ENCODE measurements at places on chromosomes 4 and X.

DNA sequence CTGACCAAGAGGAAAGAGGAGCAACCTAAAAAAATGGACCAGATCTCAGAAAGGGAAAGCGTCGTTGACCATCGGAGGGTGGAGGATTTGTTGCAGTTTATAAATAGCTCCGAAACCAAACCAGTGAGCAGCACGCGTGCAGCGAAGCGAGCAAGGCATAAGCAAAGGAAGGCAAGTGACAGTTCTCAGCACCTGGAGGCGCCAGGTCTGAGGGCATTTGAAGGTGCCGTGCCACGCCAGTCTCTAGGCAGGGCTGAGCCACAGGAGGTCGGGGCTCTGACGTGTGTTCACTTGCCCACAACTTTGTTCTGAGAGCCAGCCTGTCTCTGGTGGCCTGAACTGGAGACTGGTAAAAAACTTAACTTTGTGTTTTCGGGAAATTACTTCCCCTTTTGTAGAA is 59.7 kb downstream of the TNIP2 start:
- DNase-seq: no peak

DNA sequence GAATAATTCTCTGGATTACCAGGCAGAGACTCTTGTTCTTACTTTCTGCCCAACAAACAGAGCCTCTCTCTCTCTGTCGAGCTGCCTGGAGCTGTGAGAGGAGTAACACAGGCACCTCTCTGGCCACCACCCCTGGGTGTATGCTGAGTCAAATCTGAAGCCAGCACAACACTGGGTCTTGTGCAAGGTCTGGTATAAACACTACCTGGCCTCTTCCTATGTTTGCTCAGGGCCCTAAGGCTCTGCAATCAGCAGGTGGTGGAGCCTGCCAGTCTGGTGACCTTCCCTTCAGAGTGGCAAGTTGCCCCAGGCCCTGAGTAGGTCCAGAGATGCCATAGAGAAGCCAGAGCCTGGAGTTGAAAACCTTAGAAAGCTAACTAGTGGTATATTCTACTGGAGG is 139.9 kb downstream of the CPXCR1 start:
- DNase-seq: no peak

- no peak for DNase-seq
These were observed 291.3 kb downstream of the PCDH10 start for GRCh38 chr4:133440404-133440803.

GRCh38 chr4:76659103-76659490 is 224.1 kb downstream of the SHROOM3 start:
- peak; percentile 55 for DNase-seq

GRCh38 chrX:29947225-29947624 is 268.1 kb upstream of the MAGEB2 start:
- DNase-seq: no peak

- no peak for DNase-seq
These were observed 388.9 kb downstream of the PPARGC1A start for GRCh38 chr4:23500894-23501449.

DNA sequence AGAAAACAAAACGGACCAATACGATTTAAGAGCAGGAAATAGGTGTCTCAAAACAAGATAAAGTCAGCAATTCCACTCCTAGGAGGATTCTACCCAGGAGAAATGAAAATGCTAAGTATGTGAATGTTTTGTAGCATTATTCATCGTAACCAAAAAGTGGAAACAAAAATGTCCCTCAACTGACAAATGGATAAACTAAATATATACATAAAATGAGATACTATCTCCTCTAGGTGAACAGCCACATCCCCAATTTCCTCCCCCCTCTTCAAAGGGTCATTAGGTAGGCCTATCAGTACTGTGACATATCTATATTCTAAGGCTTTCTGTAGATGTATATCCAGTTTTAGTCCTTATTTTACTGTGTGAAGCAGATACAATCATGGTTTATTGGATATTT is 18.0 kb downstream of the DDX3X start:
- peak; percentile 10 for DNase-seq

GRCh38 chr4:137274404-137274803 is 257.9 kb downstream of the PCDH18 start:
- DNase-seq: peak; percentile 38

DNA sequence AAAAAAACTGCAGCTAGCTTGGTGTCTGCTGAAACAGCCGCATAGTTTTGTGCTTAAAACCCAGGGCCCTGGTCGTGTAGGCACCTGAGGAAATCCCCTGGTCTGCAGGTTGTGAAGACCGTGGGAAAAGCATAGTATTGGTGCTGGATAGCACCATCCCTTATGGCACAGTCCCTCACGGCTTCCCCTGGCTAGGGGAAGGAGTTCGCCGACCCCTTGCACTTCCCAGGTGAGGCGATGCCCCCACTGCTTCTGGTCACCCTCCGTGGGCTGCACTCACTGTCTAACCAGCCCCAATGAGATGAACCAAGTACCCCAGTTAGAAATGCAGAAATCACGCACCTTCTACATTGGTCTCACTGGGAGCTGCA is 1105.1 kb downstream of the STPG2 start:
- DNase-seq: no peak

- peak; percentile 92 for DNase-seq
These were observed 74.4 kb downstream of the MTMR1 start for GRCh38 chrX:150767475-150768131.

GRCh38 chr4:139076016-139076744 is 60.6 kb downstream of the NOCT start:
- DNase-seq: no peak

- no peak for DNase-seq
These were observed 557 bp downstream of the PIGG start for GRCh38 chr4:499567-499966.

DNA sequence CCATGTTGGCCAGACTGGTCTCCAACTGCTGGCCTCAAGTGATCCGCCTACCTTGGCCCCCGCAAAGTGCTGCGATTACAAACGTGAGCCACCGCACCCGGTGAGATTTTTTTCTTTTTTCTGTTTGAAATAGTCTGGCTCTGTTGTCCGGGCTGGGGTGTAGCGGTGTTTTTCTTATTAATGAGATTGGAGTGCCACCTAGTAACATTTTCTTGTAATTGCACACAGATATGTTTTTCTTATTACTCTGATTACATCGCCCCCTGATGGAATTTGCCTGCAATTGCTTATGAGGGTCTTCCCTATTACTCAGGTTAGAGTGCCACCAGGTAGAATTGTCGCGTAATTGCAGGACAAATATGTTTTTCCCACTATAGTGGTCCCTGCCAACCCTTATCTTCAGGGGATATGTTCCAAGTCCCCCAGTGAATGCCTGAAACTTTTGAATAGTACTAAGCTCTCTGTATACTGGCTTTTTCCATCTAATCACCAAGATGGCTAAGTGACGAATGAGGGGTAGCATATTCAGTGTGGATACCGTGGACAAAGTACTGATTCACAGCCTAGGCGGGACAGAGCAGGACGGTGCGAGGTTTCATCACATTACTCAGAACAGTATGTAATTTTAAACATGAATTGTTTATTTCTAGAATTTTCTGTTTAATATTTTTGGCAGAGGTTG is 8.6 kb upstream of the PDHA1 start:
- peak; percentile 19 for DNase-seq

GRCh38 chrX:103847174-103847870 is 15.3 kb upstream of the RAB9B start:
- peak; percentile 26 for DNase-seq

- DNase-seq: no peak
These were observed 42.2 kb downstream of the CRLF2 start for GRCh38 chrX:1170243-1170642.

Data from IMR-90 (cell line).